Cerebellum (tissue), 4 donors: ENCODE measurements at places on chromosomes 4 and X. TPM values are rescaled to one million over a fixed set of nuclear protein-coding genes. Genes with fewer than 3 reads are reported as not detected.

GRCh38 chr4:17397611-17398010 is 114.3 kb downstream of the QDPR start:
- DNase-seq, result no peak

Gene FGF13
- total RNA-seq, result 47.2 TPM

DNA sequence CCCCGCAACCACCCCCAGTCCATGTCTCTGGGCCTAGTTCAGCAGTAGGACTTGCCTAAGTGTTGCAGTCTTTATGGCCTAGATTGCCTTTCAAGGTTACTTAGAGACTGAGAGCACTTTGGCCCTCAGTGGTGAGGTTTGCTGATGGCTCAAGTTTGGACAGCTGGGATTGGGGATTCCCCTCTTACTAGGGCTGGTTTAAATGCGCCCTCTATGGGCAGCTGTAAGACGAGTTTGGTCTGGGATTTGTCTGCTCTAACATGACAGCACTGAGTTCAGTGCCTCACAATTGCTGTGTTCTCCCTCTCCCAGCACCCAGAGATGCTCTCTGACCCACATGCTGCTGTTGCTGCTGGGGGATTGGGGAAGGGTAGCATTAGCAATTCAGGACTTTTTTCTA is 23.1 kb downstream of the DACH2 start:
- no peak for DNase-seq

Gene FRMPD4
- 7.2 TPM for total RNA-seq

DNA sequence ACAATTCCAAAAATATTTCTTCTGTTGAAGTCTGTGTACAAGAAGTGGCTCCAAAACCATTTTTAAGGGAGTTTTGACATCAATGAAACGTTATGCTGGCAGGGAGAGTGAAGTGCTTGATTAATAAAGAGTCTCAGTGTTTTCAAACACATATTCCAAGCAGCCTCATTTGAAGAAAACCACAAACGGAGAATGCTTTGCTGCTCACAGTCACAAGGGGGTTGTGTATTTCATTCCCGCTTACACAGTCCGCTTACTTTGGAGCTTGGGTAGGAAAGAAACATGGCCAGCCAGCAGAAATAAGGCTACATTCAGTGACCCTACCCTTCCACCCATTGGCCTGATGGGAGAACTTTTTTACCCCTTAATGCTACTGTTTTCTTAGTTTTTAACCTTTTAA is 586.2 kb downstream of the RAB28 start:
- no peak for DNase-seq

- no peak for DNase-seq
Observed at GRCh38 chr4:56764223-56764622, 57.3 kb downstream of the SPINK2 start.

- no peak for DNase-seq
Observed at GRCh38 chr4:38132107-38132673, 172.0 kb downstream of the PTTG2 start.

DNA sequence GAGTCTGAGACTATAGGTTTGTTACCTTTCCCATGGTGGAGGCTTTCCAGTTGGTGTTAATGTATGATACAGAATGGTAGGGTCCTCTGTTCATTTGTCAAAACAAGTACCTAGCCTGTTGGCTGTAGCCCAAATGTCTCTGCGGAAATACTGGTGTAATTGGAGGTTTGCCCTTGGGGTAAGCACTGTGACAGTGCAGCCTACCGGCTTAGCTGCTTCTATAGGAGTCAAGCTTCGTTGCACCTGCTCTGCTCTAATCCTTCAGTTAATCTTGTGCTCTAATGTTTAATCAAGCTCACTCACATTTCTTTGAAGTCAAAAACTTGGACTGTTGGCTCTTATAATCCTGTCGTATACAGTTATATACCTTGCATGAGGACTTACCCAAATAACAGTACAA is 203.4 kb downstream of the CCNG2 start:
- DNase-seq, result no peak

Gene TRPC3
- 88.6 TPM for total RNA-seq

- no peak for DNase-seq
Observed at GRCh38 chrX:71095033-71095432, 618 bp upstream of the FOXO4 start.

- DNase-seq, result no peak
Observed at GRCh38 chr4:7944599-7945220, 5.0 kb upstream of the AFAP1 start.

DNA sequence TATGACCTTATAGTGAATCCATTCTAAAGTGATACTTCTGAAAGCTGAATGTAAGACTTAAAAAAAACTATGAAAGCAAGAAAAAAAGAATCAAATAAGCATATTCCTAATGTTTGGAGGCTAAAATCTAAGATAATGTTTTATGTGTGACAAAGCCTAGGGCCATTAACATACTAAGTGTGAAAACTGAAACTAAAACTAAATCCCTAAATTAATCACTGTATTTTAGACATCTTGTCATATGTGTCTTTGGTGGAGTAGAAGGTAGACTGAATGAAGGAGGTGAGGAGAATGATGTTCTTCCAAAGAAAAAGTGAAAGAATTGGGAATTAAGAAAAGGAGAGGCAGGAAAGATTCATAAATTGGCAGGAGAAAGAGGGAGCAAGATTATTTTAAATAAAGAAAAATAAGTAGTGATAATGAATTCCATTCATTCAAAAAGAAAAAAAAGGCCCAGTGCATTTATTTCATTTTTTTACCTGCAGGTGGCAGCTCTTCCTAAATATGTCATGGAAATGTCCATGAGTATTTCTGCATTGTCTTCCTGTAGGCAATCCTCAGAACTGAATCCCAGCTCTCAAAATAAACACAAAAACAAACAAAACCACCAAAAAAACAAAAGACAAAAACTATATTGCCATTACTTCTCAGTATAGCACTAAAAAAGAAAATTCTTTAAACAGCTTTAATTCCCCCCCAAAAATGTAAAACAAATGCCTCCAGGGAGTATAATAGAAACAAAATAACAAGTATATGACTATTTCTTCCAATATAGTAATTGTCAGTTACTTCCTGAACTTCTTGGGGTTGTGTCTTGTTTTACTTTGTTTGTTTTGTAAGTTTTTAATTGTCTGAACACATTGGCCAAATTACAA is 17.0 kb upstream of the AP1AR start:
- DNase-seq, result peak; percentile 26

Gene CCSER1
- 200 TPM for total RNA-seq

- no peak for DNase-seq
Observed at GRCh38 chr4:148847544-148848255, 405.5 kb upstream of the NR3C2 start.
